ENCODE measurements at places on chromosomes 3 and 15.

DNA sequence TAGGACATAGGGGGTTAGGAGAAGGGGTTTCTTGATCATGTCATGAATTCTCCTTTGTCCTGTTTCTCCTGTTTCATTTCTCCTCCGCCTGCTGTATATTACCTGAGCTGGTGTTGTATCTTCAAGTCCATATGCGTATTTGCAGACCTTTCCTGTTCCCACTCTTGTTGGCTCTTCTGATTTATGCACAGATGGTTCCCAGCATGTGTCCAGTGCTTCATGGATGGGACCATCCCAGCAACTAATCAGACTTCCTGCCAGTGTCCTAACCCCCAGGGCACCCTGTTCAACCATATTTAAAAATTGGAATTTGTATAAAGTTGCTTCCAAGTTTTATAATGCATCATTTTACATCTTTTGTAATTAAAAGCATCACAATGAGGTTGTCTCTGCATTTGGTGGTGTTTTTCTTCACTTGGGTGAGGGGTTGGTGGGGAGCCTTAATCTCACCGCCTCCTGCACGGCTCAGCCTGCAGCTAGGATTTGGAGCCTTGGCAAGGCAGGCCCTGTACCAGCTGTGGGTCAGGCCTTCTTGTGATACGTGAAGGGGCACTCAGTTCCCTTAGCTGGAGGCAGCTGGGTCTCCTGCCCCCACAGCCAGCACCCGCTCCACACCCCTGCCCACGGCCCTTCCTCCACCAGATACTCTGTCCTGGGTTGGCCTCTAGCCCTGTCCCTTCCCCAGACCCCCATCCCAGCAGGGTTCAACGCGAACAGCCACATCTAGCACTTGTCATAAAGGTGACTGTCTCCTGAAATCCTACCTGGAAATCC is 72.0 kb upstream of the BLM start:
- DNase-seq, result no peak

GRCh38 chr3:186825294-186825821 is 17.2 kb upstream of the ADIPOQ start:
- DNase-seq, result no peak

- no peak for DNase-seq
Measured at GRCh38 chr3:71662056-71662455, 63.1 kb downstream of the EIF4E3 start.

- DNase-seq, result no peak
Measured at GRCh38 chr3:104785947-104786346, 580.8 kb upstream of the ALCAM start.

GRCh38 chr3:190183121-190183520 is 62.4 kb upstream of the P3H2 start:
- DNase-seq, result peak; percentile 68

GRCh38 chr15:79099692-79100091 is 9.1 kb upstream of the RASGRF1 start:
- DNase-seq, result no peak

GRCh38 chr3:53238051-53238850 is 17.6 kb downstream of the TKT start:
- DNase-seq, result no peak

GRCh38 chr3:78629544-78629943 is 1138.3 kb downstream of the ROBO1 start:
- DNase-seq, result no peak

GRCh38 chr15:67311731-67312130 is 57.1 kb downstream of the IQCH start:
- DNase-seq, result no peak

DNA sequence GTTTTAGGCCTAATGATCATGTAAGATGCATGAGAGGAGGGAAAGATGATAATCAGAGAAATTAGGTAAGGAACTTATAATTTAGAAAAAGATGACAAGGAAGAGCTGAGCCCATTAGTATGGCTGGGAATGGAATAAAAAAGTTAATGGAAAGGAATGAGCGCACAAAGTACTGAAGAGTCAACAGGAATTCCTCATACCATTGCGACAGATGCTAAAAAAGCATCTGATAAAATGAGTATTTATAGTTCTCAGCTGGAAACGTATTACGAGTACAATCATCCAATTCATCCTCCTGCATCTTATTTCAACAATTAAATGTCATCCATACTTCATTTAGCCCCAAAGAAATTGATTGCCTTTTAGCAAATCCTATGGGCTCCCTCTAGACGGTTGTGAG is 58.9 kb downstream of the TMCC1 start:
- DNase-seq, result no peak

DNA sequence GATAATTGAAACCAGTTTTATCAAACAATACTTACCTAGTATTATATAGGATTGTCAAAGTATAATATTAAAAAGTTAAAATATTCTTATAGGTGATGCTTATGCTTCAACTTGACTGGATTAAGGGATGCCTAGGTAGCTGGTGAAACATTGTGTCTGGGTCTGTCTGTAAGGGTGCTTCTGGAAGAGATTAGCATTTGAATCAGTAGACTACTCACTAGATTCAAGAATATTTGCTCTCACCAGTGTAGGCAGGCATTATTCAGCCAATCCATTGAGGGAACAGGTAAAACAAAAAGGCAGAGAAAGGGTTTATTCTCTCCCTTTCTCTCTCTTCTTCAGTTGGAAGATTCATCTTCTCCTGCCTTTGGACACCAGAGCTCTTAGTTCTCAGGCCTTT is 486.8 kb upstream of the GOLIM4 start:
- no peak for DNase-seq

GRCh38 chr3:151171145-151171757 is 31.8 kb downstream of the GPR171 start:
- DNase-seq, result no peak

- no peak for DNase-seq
Measured at GRCh38 chr3:66532160-66532587, 31.4 kb upstream of the LRIG1 start.

DNA sequence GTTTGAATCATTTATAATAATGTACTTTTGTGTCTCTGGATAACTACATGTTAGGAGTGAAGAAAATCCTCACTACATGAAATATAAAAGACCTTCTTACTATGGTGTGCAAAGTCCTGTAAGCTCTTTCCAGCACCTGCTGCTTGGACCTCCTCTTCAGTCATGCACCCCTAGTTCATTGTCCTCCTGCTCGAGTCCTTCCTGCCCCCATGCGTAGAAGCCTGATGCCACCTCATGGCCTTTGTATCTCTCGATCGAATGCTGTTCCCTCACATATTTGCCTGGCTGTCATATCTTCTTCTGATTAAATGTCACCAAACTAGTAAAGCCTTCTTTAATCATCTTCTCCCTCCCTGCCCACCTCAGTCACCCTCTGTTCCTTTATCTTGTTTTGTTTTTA is 49.9 kb upstream of the SUCLG2 start:
- no peak for DNase-seq

DNA sequence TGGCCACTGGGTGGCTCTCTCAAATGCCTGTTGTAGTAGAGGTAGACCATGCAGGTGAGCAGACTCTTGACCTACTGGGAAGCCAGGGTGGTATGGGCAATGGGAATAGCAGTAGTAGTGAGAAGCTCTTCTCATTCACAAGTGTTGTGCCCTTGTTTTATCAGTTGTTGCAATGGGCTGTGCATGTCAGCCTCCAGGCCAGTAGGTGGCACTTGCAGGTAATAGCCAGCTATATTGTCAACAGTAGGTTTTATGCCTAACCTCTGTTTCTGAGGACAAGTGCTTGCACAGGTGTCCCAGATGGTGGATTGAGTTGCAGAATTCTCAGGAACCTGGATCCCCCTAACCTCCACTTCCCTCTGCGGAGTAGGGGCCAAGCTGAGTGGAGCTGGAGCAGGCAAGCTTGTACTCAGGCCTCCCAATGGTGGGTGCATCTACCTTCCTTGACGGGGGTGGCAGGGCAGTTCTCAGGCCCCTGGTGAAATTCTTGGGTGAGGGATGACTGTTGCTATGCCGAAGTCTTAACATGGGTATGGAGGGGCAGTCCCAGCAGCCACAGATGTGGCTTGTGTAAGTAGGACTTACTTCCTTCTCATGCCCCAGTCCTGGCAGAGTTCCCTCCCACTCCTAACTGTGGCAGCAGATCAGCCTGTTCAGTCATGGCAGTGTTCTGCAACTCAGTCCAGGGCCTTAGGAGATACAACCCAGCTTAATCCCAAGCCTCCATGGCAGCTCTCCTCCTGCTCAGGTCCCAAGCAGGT is 104.3 kb downstream of the NEO1 start:
- no peak for DNase-seq

DNA sequence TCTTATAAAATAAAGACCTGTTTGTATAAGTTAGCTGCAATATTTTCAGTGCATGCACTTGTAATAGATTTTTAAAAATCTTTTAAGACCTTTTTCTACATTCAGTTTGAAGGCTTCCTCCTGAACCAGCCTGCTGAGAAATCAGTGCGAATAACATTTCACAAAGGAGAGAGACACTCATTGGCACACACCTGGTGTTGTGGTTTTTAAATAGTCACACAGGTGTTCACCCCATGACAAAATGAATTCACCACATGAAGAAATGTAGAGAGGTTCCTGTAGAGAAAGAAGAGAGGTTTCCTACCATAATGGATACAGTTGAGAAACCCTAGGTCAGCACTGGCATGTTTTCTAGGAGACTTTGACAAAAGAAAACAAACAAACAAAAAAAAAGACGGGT is 237.3 kb downstream of the CNTN6 start:
- DNase-seq, result no peak

DNA sequence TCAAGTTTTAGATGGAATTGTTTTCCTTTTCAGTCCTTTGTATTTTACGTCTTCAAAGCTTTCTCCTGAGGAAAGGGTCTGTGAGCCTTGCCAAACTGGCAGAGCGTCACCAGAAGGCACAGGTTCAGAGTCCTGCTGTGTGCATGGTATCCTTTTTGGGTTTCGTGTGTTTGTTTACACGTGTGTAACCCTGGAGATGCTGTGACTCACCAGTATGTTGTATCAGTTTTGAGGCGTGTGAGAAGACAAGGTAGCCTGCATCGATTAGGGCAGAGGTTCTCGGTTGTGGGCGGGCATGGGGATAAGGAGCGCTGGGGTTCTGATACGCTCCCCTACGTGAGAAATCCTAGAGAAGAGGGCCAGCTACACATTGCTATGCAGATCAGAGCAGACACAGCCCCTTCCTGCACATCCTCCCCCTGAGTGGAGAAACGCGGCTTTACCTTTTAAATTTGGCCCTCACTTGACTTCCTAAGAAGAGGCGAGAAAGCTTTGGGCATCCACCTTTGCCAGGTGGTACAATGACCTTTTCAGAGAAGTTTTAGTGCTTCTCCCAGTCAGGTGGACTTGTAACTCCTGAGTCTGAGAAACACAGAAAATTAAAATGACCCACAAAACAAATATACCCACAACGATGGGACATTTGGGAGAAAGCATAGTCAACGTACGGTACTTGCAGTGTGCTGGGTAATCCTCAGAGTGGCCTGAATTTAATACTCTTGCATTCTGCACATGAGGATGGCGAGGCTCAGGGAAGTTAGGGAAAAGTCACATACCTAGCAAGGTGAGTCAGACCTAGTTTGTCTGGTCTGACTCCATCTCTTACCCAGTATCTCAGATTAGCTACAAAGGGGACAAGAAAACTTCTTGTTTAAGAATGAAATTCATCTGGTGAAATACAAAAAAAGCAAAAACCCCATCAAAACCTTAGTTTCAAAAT is 38.1 kb downstream of the TRAK1 start:
- no peak for DNase-seq

DNA sequence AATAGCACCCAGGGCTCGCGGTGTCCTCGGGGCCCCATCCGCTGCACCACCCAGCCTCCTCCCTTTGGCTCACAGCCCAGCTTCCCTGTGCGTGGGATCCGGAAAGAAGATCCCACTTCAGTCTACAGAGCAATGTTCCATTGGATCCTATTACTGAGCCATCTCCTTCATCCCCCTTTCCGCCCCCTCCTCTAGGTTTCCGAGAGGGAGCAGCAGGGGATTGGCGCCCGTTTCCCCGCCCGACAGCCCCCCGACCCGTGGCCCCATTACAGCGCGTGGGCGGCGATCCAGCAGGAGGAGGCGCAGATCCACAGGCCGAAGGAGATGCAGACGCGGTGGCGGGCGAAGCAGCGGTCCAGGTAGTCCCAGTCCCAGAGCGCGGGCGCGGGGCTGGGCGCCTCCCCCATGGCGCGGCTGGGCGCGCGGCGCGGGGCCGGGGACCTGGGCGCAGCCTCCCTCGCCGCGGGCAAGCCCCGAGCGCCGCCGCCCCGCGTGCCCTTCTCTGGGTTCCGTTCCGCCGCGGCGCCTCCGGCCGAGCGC is 340 bp downstream of the TMEM44 start:
- no peak for DNase-seq

DNA sequence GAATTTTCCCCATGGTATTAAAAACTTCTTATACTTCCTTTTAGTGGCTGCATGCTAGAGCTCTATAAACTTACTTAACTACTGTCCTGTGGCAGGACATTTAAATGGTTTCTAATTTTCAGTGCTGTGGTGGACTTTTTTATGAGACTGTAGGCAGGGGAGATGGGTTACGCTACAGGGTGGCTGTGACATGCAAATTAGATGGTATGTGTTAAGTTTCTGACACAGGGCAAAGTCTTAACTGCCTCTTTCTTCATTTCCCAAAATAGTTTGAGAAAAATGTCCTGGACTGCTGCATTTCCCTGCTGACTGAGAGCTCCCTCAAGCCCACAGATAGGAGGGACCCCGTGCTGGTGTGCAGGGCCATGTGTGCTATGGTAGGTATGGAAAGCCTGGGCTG is 22.0 kb downstream of the TGM4 start:
- no peak for DNase-seq

DNA sequence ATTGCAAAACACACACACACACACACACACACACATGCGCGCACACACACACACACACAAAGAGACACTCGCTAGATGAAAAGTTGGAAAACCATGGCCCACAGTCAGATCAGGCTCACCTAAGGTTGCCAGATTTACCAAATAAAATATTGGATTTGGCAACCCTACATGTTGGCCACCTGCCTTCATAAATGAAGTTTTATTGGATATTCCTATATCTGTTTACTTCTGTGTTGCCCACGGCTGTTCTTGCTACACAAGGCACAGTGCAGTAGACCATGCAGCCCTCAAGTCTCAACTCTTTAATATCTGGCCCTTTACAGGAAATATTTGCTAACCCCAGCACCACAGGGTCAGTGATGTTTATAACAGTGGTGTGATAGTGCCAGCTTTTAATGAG is 445.0 kb upstream of the PROK2 start:
- no peak for DNase-seq

DNA sequence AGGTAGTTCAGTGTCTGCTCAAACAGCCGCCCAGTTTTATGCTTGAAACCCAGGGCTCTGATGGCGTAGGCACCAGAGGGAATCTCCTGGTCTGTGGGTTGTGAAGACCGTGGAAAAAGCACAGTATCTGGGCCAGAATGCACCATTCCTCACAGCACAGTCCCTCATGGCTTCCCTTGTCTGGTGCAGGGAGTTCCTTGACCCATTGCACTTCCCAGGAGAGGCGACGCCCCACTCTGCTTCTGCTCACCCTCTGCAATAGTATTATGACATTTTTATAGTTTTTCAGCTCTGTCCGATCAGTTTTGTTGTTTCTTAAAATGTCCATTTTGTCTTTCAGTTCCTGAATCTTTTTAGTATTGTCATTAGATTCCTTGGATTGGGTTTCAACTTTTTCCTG is 343.5 kb downstream of the EDEM1 start:
- no peak for DNase-seq

DNA sequence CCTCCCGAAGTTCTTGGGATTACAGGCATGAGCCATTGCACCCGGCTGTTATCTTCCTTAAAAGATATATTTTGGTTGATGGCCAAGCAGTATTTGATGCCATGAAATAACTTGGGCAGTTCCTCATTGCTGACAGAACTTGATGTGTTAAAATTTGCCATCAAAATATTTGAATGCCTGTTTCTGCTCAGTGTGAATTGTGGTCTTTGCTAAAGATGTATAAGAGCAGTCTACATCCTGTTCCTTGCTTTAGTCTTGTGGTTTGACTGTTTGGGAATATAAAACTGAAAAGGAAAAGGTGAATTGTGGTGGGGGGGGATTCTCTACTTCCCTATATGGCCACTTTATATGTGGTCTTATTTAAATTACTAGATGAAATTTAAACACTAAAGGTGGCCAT is 14.0 kb downstream of the TRIM71 start:
- DNase-seq, result no peak

Data from DMS153 (cell line).